ENCODE measurements at places on chromosomes 5 and 9.

DNA sequence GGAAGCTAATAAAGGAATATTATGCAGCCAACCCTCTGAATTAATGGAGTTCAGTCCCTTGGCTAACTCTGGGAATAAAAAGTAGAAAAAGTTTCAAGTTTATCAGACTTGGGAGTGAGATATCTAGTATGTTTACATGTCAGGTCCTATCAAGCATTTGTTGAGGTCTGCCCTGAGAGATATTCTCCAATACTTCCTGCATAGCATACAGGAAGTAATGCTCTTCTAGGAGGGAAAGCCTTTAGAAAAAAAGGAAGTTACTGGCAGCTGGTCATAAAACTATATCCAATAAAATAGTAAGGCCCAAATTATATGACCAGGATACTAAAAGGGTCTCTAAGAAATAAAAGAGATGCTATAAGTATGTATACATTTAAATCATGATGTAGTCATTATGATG lies 594.1 kb upstream of the FTMT start:
- no peak for DNase-seq

GRCh38 chr5:27450607-27451006 lies 412.2 kb upstream of the CDH9 start:
- DNase-seq, result no peak

DNA sequence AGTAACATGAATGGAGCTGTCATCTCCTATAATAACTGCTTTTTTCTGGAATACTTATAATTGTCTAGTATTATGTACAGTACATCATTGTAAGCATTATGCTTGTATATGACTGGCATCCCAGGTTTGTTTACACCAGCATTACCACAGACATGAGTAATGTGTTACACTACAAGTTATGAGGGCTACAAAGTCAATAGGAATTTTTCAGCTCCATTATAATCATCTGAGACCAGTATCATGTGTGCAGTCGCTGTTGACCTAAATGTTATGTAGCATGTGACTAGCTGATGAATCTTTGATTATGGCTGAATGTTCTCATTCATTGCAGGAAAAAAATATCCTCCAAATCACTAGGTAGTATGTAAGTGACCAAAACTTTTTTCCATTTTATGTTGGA lies 2.2 kb downstream of the ZCCHC9 start:
- no peak for DNase-seq

- DNase-seq, result no peak
Measured at GRCh38 chr5:94847019-94847418, 228.6 kb downstream of the SLF1 start.

- no peak for DNase-seq
Measured at GRCh38 chr5:171609806-171610452, 175.7 kb upstream of the SMIM23 start.

DNA sequence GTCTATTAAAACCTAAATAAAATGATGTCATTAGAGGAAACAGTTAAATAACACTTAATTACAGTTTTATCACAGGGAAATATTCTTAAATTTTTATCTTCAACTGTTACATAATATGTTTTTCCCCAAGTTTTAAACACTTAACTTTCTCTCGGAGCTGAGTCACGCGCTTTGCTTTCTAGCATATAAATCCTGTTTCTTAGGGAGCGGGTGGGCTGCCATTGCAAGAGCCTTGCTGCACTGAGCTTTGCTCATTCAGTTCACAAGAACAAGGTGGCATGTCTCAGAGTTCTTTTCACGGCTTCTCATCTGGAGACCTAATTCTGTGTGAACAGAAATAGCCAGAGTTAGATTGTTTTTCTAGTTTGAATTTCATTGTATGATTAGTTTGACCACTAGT lies 166.1 kb downstream of the ZSWIM6 start:
- no peak for DNase-seq

DNA sequence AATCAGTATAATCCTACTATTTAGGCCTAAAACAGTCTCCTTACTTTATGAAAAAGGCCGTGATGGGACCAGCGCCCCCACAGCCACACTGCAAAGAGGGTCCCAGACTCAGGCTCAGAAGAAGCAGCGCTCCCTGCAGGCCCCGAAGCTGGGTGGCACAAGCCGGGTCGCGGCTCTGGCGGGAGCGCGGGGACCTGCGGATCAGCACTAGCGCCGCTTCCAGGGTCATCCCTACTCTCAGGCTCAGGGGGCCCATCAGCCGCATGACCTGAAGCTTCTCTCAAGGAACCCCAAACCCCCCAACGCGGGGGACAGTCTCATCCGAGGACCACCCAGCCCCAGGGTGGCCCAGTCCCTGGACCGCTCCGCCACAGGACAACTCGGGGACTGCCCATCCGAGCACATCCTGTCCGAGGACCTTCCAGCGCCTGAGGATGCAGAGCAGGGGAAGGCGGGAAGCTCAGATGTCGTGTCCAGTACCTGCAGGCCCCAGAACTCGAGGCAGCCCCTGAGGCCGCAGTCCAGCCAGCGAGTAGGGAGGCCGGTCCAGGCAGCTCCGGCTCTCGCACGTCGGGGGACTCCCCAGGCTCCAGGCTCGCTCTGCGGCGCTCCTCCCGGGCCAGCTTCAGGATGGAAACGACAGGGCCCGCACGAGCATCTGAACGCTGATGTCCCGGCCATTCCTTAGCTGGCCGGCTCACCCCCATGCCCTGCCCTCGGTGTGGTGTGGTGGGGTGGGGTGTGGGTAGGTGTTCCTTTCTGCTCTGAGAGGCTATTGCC lies 32.4 kb upstream of the CDK20 start:
- no peak for DNase-seq

DNA sequence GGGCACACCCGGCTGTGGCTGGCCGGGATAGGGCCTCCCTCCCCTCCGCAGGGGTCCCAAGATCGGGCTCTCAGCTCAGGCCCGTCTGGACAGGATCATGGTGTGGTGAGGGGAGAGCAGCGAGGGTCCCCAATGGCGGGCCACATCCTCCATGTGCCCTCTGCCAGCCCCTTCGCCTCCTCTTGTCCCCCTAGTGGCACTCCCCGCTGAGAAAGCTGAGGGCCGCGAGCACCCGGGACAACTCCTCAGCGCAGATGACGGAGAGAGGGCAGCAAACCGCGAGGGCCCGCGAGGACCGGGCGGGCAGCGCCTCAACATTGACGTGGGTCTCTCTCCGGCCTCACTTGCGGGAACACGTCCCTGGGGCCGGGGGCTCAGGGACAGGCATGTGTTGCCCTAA lies 24.6 kb downstream of the NKD2 start:
- no peak for DNase-seq

GRCh38 chr5:171629221-171629620 lies 156.4 kb upstream of the SMIM23 start:
- DNase-seq, result no peak

DNA sequence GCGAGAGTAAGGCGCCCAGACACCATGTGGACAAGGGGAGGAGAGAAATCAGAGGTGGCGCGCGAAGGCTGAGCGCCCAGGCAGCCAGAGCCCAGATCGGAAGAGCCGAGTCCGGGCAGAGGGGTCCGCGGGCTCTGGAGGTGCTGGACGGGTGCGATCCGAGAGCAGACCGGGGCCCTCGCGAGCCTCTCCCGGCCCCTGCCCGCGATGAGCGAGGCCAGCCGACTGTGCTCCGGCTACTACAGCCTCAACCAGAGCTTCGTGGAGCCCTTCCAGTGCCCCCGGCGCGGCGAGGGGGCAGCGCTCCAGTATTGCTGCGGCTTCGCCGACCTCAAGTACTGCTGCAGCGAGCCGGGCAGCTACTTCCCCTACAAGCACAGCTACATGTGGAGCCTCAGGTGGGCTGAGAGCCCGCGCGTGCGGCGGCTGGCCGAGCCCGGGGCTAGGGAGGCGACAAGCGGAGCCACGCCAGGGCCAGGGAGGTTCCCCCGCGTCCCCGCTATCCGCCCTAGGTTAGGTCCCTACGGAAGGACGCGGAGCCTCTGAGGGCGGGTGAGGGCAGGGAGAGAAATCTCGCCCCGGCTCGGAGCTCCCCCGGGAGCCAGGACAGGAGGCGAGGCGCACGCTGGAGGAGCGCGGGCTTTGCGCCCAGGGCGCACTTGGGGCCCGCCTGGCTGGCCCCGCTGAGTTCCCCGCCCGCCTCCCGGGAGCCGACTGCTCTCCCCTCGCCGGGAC lies at the start of gene SHISAL2B:
Gene SHISAL2B (plus strand): TSS at position 87 of the 735 bp plus-strand sequence. CDS start 121 bp downstream, at position 208.
- no peak for DNase-seq

DNA sequence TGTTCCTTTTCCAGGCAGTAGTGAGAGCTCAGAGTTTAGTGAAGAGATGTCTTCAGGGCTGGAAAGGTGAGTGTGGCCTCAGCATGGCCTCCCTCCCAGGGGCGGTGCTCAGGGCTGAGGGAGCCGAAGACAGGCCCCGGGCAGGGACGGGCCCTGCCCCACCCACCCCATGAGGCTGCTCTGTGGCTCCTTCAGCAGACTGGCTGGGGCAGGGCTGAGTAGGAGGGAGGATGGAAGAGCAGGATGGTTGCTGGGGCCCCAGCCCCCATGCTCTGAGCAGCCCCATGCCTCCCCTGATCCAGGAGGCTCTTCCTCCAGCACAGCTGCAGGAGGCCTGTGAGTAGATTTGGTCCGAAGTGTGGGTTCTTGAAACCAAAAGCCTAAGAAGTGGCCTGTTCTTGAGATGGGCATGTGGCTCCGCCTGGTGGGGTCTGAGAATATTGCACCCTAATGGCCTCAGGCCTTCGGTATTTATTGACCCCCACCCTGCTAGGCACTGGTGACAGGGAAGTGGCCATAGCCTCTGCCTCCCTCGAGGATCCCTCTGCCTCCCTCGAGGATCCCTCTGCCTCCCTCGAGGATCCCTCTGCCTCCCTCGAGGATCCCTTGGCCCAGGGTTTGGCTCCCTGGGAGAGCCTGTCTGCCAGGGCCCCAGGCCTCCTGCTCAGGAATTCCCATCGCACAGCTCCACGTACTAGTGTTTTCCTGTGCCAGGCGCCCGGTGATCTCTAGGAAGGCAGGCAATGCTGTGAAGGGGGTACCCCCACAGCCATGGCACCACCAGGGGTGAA lies 65.4 kb upstream of the GARNL3 start:
- peak; percentile 67 for DNase-seq

GRCh38 chr5:119360905-119361593 lies 5.2 kb downstream of the TNFAIP8 start:
- no peak for DNase-seq

DNA sequence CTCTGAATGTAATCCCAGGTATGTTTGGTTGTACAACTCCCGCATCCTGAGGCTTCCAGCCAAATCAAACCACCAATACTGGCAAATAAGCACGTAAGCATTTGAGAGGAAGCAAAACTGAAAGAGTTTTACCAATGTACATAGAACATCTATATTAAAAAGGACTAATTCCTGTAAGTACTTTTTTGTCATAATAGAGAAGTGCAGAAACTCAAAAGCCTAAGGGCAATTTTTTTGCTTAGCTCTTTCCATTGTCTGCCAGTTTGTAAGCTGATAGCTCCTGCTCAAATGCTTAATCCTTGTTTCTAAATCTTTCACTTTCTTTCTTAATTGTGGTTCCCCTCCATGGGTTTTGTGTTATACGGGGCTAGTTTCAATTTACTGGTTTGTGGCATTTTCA lies 1151.8 kb downstream of the CDH12 start:
- DNase-seq, result no peak

- no peak for DNase-seq
Measured at GRCh38 chr5:542319-543311, 18.4 kb upstream of the SLC9A3 start.

GRCh38 chr5:179267071-179267670 lies 78.1 kb downstream of the ADAMTS2 start:
- DNase-seq, result no peak

GRCh38 chr5:104187656-104188055 lies 625.1 kb upstream of the NUDT12 start:
- no peak for DNase-seq

DNA sequence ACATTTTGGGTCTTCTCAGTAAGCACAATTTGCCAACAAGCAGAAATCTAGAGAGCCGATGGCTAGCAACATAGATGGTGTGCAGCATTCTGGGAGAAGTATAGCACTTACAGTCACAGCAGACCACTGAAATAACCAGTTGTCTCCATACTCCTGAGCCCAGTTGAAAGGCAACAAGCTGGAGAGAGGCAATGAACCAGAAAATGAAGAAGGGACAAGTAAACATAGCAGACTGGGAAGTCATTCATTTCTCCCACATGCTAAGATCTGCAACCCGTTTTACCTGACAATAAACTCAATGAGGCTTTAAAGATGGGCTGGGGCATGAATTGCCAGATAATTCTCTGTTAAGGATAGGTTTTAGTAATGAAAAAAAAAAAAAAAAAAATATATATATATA lies 575.6 kb upstream of the GRAMD2B start:
- DNase-seq, result no peak

DNA sequence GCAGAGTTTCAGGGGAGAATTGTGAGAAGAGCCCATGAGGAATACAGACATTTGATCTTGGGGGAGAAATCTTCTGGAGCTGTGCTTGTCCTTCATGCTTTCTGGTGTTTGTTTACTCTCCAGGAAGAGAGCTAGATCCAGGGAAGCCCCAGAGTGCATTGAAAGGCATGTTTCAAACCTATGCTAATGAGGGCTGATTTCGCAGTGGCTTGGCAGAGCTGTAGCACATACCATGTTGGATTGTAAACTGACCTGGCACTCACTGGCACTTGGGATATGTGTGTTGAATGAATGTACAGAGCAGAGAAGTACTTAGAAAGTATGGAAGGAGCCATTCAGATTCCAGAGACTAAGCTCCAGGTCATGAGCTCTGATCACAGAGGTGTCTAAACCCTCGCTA lies 30.9 kb downstream of the TNFSF8 start:
- no peak for DNase-seq

- no peak for DNase-seq
Measured at GRCh38 chr5:138677782-138678181, 75.4 kb upstream of the CTNNA1 start.

- no peak for DNase-seq
Measured at GRCh38 chr5:110512266-110512665, 214.2 kb downstream of the TMEM232 start.

DNA sequence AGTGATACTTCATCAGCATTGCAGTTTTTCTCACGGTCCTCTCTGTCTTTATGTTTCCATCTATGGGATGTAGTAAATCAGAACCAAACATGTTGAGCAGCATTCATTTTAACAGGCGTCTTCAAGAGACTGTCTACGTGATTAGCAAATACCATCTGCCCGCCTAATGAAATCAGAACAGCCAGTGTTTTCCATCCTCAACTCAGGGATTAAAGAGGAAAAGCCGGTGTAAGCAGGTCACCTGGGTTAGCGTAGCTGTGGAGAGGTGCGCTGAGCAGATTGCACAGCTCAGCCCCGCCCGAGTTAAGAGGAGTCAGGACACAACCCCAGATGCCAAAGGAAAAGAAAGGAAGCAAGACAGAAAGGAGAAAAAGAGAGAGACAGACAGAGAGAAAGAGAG lies 54.3 kb upstream of the ANKRD33B start:
- DNase-seq, result no peak

DNA sequence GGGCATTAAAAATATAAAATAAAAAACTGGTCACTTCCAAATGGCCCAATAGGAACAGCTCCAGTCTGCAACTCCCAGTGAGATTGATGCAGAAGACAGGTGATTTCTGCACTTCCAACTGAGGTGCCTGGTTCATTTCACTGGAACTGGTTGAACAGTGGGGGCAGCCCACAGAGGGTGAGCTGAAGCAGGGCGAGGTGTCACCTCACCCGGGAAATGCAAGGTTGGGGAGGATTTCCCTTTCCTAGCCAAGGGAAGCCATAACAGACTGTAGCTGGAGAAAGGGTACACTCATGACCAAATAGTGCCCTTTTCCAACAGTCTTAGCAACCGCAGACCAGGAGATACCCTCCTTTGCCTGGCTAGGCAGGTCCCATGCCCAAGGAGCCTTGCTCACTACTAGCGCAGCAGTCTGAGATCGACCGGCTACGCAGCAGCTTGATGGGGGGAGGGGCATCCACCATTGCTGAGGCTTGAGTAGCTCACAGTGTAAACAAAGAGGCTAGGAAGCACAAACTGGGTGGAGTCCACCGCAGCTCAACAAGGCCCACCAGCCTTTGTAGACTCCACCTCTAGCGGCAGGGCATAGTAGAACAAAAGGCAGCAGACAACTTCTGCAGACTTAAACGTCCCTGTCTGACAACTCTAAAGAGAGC lies 12.7 kb downstream of the RLN1 start:
- DNase-seq, result no peak
